ENCODE measurements at places on chromosomes 12 and 14.

- DNase-seq = no peak
Measured at GRCh38 chr14:43754838-43755237, 752.2 kb downstream of the FSCB start.

- DNase-seq = no peak
Measured at GRCh38 chr12:968545-968944, 19.1 kb upstream of the RAD52 start.

DNA sequence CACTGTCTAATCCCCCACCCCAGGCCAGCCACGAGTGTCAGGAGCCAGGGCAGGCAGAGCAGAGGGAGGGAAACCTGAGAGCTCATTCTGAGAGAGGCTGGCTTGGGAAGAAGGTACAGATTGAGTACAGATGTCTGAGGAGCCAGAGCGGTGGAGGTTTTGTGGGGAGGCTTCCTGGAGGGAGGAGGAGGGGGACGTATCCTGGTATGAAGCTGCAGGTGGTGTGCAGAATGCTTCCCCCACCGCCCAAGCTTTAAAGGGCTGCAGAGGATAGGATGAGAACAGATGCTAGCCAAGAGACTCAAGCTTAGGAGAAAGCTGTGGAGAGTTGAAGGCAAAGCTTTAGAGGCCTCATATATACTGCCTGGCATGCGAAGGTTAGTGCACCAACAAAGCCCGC, 3.2 kb upstream of the TAMALIN start:
- no peak for DNase-seq

- DNase-seq = no peak
Measured at GRCh38 chr14:50978888-50979287, 34.6 kb upstream of the PYGL start.

GRCh38 chr12:75154388-75154787, 55.3 kb downstream of the KCNC2 start:
- no peak for DNase-seq

GRCh38 chr12:75694534-75695268, 183.3 kb upstream of the KRR1 start:
- DNase-seq = no peak

- DNase-seq = no peak
Measured at GRCh38 chr14:60085693-60086092, 6.0 kb upstream of the PCNX4 start.

DNA sequence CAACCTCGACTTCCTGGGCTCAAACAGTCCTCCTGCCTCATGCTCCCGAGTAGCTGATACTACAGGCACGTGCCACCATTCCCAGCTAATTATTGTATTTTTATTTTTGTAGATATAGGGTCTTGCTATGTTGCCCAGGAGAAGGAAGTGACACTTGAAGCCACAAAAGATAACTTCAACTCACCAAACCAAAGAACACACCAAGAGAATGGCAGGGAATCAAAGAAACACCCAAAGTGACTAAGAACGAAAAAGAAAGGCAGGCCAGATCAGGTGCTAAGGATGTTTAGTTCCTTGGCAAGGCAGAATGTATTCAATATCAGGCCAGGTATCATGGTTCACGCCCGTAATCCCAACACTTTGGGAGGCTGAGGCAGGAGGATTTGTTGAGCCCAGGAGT, 10.1 kb upstream of the TPCN1 start:
- DNase-seq = no peak

DNA sequence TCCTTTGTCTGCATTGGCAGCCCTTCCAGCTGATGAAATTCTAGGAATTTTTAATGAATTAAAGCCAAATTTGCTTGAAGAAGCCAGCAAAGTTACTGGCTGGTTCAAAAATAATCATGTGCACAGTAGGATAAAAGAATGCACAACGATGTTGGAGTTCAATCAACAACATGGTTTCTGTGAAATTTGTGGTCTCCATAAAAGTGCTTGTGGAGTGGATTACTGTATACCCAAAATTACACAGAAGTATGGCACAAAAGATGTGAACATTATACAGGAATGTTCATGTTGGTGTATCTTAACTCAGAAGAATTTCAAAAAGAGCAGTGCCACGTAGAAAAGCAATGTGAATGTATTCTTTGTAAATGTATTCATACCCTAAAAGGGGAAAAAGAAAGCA, 105.0 kb upstream of the METAP2 start:
- DNase-seq = no peak

GRCh38 chr12:40569626-40570179, 122.5 kb upstream of the CNTN1 start:
- no peak for DNase-seq

- DNase-seq = no peak
Measured at GRCh38 chr14:97443412-97443811, 646.2 kb downstream of the VRK1 start.

DNA sequence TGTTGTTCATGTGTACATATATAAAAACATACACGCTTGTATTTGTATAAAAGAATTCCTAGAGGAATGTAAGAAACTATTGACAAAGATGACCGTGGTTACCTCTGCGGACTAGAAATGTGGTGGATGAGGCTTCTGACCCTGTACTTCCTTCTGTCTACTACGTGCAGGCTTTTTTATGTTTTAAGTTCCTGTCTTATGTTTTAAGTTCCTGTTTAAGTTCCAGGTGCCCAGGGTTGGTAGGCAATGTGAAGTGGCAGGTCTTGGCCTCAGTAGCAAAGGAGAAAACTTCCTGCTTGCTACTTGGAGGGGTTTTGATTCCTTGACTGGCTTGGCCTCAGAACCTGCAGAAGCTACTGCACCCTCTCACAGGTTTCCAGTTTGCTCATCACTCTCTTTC, 11.6 kb downstream of the POMT2 start:
- DNase-seq = no peak

DNA sequence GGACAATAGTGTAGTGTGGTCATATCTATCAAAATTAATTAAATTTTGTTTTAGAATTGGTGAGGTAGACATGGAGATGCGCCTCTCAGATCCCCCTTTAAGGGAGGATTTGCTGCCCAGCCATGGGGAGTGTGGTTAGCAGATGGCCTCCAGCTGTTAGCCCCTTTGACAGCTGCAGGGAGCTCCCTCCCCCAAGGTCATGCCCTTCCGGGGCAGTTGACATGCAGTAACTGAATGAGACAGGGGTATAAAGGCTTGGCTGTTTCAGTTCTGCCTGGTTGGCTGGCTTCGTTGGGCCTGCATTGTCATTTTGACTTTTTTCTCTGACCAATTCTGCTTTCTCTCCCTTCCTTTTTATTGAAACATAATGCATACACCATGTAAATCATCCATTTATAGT, 291.5 kb upstream of the SRRM4 start:
- DNase-seq = no peak
